Stimulated activated CD4-positive, alpha-beta T cell treated with anti-CD3 and anti-CD28 coated beads, Interleukin-1b, Interleukin-23, amount 100 ng/mL, for 4 hours (primary cell): ENCODE measurements at places on chromosomes 5 and 9.
A peak's percentile ranks its signal among the peaks of the same experiment; 100 is the strongest.

DNA sequence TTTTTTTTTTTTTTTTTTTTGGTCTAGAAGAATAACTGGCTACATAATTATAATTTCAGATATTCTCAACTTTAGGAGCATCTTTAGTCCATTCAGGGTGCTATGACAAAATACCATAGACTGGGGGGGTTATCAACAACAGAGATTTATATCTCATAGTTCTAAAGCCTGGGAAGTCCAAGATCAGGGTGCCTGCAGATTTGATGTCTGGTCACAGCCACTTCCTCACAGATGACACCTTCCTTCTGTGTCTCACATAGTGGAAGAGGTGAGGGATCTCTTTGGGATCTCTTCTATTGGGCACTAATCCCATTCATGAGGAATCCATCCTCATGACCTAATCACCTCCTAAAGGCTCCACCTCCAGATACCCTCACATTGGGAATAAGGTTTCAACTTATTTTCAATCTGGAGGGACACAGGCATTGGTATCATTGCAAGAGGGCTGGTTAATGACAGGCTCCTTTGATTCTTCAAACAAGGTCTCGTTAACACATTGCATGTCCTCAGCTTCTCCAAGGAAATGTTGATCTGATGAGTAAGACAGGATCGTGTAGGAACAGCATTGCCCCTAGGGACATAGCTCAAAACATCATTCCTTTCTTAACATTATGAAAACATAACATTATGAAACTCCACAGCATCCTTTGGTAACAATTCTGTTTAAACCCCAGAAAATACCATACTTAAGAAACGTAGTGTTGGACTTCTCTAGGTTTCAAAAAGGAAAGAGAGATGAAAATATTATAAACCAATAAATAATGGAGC lies 372.4 kb downstream of the SEMA5A start:
- DNase-seq = no peak

DNA sequence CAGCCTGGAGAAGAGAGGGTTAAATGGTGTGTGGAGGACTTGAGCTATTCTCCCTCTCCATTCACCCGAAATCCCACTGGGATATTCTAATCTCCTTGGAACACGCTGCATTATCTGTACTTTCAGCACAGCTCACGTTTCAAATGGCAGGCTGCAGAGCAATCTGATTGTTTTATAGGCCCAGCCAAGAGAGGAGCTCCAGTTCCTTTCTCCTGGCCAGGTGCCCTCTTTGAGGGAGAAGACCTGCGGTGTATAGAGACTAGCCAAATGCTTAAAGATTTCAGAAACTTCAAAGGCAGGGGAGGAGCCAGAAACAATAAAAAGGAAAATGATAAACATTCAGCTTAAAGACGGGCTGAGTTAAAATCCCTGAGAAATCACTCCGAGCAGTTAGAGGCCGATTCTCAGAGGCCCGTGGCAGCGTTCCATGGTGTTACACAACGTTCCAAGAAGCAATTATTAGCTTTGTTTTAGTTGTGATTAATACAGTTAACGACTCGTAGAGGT lies 564.0 kb upstream of the KLF4 start:
- no peak for DNase-seq

GRCh38 chr9:35791297-35791921 lies at the start of gene NPR2:
Gene NPR2 (plus strand): TSS chr9:35791591. CDS start chr9:35792409, 818 bp downstream.
- no peak for DNase-seq

GRCh38 chr5:59485107-59485506 lies 408.4 kb downstream of the PDE4D start:
- DNase-seq = no peak

DNA sequence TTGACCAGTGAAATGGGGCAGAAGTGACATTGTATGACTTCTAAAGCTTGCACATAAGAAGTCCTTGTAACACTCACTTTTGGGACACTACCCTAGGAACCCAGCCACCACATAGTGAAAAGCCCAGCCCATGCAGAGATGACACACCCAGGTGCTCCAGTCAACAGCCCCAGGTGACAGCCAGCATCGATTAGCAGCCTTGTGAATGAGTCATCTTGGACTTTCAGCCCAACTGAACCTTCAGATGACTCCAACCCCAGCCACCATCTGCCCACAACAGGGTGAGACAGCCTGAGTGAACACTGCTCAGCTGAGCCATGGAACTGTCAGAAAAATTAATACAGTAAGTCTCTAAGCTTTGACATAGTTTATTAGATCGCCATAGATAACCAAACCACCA lies 458.6 kb downstream of the ZSWIM6 start:
- no peak for DNase-seq

DNA sequence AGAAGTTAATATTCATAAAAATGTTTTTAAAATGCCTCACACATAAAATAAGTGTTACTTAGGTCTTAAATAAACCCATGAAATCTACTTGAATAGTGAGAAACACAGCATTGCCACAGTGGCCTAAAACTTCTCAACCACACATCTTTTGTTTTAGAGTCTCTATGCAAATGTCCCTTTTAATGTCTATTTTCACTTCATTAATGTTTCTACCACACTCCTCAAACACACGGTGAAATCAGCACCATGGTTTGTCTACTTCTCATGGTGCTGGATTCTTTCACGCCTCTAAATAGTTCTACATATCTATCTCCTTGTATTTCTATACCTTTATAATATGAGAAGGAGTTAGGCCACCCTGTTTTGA lies 111.2 kb downstream of the EDIL3 start:
- no peak for DNase-seq

DNA sequence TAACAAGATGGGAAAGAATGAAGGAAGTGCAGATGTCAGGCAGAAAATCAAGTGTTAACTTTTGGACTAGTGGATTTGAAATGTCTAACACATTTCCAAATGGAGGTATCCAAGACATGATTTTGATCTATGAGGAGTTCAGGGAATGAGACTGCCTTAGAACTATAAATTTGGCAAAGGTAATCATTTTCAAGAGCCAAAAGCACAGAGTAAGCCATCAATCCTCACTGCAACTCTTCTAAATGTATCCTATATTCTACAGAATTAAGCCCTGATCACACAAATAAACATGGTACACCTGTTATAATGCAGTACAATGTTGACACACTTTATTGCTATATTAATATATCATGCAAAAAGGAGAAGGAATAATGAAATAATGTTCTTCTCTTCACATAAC lies 55.6 kb downstream of the SETX start:
- DNase-seq = no peak

GRCh38 chr9:38765101-38765500 lies 45.2 kb upstream of the FAM240B start:
- DNase-seq = no peak

DNA sequence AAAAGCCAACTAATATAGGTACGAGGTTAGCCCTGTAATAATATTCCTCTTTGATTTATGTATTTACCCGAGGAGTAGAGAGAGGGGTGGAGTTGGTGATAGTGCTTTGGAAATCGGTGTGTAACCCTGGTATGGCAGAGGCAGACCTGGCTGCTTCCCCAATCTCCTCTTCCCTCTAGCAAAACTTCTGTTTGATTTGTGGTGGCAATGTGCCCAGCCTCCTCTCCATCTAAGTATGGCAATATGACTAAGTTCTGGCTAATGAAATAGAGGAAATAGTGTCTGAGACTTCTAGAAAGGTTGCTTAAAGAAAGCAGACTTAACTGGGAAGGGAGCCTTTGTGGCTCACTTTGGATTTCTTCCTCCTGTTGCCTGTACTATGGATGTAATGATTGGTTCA lies 491.1 kb downstream of the ENC1 start:
- DNase-seq = no peak

GRCh38 chr5:160317434-160317833 lies 5.1 kb upstream of the CCNJL start:
- no peak for DNase-seq

DNA sequence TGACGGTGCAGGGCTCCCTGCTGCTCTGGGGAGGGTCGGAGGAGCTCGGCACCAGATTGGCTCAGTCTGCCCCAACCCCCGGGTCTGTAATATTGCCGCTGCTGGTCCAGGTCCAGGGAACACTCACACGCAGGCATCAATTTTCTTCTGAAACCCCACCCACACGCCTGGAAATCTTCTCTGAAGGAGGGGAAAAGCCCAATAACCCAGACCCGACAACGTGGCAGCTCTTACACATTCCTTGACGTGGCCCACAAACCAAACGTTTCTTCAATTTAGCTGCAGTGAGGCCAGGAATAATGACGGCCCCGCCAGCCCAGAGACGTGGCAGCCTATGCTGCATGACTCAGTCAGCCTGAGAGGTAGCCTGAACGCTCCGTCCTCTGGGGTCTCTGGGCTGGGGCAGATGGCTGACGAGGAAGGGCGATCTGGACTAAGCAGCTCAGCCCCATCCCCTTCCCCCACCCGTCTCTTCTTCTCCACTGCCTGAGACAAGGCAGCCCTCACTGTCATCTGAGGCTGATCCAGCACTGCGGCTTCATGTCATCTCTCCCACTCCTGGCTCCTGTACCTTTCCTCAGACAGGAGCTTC lies 9.9 kb upstream of the SPARC start:
- no peak for DNase-seq

DNA sequence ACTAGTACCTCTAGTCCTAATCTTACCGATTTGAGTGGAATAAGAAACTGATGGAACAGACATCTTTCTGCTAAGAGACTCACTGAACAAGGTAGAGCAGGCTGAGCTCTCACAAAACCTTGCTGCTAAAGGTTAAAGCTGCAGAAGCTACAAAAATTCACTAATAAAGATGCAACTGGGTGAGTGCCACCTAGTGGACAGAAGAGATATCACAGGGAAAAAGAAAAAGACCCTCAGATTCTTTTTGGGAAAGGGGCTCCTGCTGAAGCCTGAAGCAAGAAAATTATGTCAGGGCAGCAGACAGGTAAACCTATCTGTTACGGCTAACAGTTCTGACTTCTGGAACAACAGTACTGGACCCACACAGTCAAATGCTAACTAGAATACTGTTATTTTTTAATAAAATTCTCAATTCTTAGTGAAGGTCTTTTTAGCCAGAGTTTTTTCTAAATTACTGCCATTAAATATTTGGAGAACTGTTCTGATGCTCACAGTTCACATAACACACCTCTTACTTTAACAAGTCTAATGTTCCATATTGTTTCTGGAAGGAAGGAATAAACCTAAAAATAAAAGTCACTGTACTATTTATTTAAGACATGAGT lies 51.2 kb downstream of the DIAPH1 start:
- DNase-seq = no peak

DNA sequence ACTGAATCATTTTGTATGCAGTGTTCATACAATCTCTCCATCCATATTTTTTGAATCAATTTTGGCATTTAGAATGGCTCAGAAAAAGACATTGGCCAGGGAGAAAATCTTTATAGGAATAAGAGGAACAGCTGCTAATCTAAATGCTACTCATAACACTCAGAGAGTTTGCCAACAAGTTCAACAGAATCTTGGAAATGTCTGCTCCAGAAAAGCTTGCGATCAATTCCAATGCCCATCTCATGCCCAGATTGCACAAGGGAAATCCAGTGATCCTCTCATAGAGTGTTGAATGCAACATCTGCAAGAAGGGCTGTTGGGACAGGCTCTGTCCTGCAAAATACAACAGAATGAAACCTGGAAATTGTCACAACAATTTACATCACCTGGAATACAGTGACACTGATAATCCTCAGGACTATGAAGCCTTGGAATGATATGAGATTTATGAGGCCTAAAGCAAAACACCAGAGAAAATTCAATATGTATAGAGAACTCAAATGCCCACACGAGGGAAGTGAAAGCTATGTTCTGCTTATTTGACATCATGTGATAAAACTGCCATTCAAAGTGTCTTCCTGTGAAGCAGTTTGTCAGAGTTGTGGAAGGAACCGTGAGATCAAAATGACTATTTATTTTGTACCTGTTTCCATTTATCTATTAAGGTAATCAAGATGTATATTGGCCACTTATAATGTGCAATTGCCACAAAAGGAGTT lies 190.1 kb downstream of the PARP8 start:
- DNase-seq = no peak

GRCh38 chr9:126228781-126229444 lies 97.7 kb upstream of the MVB12B start:
- peak; percentile 55 for DNase-seq

DNA sequence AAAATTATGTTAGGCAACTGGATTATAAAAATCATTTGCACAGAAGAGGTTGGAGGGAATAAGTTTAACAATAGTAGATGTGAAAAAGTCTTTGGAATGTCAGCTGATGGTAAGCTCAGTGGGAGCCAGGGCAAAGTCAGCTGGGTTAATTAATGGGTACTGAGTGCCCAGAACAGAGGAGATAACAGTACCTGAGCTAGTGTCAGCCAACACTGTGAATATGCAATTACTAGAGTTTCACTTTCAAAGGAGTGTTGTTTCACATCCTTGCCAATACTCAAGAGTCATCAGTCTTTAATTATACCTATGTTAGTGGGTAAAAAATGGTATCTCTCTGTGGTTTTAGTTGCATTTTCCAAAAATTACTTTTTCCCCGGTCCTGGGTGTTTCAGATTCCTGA lies 135.1 kb downstream of the KIF4B start:
- no peak for DNase-seq

DNA sequence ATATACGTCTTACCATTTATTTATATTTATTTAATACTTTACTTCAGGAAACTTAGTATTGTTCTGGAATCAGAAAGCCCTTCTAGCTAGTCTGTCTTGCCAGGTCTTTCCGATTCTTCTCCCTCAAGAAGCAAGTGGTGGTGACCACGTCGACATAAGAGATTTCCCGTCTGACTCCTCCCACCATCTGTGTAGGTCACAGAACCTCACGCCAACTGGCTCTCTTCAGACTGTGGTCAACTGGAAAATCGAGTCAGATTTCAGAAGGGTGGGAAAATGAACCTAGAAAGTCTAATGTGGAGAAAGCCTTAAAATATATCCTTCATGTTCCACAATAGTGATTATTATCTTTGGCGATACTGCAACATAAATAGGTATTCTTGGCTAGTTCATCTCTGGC lies 17.3 kb downstream of the THBS4 start:
- no peak for DNase-seq

- no peak for DNase-seq
Observed at GRCh38 chr5:79330071-79330470, 94.1 kb downstream of the JMY start.

- no peak for DNase-seq
Observed at GRCh38 chr9:5608298-5609225, 20.3 kb upstream of the RIC1 start.

DNA sequence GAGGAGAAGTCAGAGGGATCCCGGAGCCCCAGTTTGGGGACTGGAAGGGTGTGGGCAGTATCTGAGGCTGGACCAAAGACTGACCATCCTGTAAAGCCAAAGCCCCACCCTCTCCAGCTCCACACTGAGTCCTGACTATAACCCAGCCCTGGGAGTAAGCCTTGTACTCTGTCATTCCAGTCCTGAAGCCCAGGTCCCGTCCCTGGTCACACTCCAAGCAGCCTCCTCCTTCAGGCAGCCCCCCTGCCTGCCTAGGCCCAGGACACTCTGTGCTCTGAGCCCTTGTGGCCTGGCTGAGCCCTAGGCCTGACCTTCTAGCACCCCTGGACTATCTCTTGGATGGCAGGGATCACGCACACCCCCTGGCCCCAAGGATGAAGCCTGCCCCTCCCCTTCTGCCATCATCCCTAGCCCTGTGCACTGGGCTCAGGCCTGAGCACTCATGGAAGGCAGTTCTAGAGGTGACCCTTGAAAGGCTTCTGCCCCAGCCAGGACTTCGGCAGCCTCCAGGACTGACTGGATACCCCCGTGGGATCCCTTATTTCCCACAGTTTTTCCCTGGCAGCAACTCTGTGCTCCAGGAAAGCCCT lies 28.0 kb upstream of the ENHO start:
- no peak for DNase-seq

- no peak for DNase-seq
Observed at GRCh38 chr9:7967851-7968250, 168.3 kb upstream of the DMAC1 start.
